ENCODE measurements at places on chromosomes 7 and 10.

- DNase-seq, result no peak
Observed at GRCh38 chr7:84746353-84746752, 440.5 kb downstream of the SEMA3D start.

- DNase-seq, result no peak
Observed at GRCh38 chr7:98464558-98464940, 63.7 kb upstream of the BAIAP2L1 start.

GRCh38 chr7:131124867-131125266, 202.8 kb upstream of the MKLN1 start:
- DNase-seq, result no peak

GRCh38 chr10:17578603-17579002, 38.6 kb downstream of the HACD1 start:
- no peak for DNase-seq

GRCh38 chr7:24665564-24666294, 91.5 kb downstream of the GSDME start:
- no peak for DNase-seq

GRCh38 chr7:4681886-4682620, at the start of gene FOXK1:
FOXK1 (plus strand) TSS chr7:4682295; CDS start chr7:4682309, 14 bp downstream.
- peak; percentile 63 for DNase-seq

DNA sequence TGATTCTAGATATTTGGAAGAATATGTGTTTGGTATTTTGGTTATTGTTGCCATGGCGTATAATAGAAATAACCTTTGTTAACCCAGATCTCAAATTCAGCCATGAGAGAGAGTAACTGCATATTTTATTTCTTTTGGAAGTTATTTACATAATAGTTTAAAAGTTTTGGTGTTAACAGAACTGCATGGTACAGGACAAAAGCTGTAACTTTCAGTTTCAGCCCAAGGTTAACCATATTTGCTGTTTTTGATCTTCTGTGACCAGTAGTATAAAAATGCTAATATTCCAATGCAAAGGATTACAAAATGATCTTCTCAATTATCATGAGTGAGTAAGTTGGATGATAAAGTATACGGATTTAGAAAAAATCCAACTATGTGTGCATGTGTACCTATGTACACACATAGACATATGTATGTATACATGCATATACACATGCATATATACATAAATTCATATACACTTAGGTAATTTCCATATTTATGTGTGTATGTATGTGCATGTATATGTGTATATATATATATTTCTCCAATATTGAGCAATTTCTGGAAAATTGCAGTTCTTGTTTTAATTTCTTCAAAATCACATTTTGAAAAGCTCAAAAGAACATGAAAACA, 38.0 kb upstream of the PIP4K2A start:
- DNase-seq, result no peak

- no peak for DNase-seq
Observed at GRCh38 chr7:90005836-90006235, 148.4 kb upstream of the STEAP1 start.

GRCh38 chr7:135320268-135320667, 86.6 kb downstream of the STRA8 start:
- DNase-seq, result no peak

DNA sequence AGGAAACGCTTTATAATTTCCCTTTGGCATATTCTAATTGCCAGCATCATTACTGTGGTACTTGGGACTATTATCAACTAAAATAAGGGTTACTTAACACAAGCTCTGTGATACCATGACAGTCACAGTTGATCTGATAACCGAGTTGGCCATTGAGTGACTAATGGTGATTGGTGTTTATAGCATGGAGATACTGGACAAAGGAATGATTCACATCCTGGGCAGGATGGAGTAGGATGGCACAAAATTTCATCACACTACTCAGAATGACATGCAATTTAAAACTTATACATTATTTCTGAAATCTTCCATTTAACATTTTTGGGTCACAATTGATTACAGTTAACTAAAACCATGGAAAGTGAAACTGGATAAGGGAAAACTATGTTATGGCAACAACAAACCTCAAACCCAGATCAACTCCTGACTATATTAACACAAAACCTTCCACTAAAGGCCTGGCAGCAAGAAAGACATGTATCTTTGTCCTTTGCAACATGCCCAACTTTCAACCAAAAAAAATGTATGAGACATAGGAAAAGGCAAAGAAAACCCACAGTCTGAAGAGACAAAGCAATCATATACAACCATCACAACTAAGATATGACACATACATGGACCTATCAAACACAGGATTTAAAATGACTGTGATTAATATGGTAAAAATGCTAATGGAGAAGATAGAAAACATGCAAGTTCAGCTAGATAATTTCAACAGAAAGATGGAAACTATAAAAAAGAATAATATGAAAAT, 208.5 kb upstream of the NRP1 start:
- DNase-seq, result no peak

DNA sequence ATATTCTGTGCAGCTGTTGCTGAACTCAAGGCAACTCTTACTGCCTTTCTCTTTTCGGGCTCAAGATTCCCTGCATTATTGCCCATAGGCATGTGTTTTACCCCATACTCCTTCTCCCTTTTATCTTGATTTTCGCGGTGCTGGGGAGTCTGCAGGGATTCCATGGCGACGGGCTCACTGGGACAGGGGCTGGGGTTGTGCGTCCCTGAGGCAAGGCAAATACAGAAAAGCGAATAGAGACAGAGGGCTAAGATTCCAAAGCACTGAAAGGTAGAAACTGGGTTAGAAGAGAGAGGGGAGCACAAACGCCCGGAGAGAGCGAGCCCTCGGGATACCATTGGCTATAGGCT, 519 bp upstream of the RPP38 start:
- no peak for DNase-seq

DNA sequence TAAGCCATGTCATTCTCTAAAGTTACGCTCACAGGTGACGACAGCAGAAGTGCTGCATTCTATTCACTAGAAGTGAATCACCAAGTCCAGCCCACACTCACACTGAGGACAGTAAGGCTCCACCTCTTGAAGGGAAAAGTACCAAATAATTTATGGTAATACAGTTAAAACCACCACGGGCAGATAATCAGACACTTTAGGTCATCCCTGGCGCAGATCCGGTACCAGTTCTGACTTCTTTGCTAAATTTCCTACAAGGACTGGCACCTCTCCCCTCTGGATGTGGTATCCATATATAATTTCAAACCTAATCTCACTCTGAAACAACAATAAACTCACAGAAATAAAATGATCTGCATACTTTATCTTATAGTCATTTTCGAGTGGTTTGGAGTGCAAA, 954.7 kb upstream of the GHITM start:
- DNase-seq, result no peak

- no peak for DNase-seq
Observed at GRCh38 chr7:82975811-82976468, 186.7 kb downstream of the PCLO start.

- no peak for DNase-seq
Observed at GRCh38 chr10:127991543-127992255, 84.8 kb downstream of the PTPRE start.

DNA sequence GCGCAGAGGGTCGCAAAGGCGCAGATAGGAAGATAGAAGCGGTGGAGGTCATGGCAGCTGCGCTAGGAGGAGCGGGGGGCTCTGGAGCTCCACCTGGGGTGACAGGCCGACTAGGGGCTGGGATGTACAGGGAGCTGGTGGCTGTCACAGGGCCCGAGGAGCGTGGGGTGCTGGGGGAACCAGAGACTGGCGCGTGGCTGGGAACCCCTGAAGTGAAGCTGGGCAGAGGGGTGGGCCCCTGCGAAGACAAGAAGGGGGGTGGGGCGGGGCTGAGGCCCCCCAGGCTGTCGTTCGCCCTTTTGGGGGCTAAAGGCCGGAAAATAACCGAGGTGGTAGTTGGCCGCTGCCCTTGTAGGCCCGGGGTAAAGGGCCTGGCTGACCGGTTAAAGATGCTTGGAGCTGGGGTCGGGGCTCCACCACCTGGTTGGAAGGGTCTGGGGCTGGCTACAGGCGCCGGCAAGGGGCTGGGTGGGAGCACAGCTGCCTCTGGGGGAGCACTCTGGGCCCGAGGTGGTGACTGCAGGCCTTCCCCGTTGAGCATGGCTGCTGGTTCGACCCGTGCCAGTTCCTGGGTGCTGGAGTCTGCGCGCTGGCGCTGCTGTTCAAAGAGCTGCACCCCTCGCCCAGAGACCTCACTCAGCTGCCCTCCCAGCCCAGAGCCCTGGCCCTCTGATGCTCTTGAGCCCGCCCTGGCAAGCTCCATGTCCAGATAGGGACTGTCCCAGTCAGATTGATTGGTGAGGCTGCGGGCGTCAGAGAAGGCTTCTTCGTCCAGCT, 6.8 kb upstream of the MYOZ1 start:
- no peak for DNase-seq

DNA sequence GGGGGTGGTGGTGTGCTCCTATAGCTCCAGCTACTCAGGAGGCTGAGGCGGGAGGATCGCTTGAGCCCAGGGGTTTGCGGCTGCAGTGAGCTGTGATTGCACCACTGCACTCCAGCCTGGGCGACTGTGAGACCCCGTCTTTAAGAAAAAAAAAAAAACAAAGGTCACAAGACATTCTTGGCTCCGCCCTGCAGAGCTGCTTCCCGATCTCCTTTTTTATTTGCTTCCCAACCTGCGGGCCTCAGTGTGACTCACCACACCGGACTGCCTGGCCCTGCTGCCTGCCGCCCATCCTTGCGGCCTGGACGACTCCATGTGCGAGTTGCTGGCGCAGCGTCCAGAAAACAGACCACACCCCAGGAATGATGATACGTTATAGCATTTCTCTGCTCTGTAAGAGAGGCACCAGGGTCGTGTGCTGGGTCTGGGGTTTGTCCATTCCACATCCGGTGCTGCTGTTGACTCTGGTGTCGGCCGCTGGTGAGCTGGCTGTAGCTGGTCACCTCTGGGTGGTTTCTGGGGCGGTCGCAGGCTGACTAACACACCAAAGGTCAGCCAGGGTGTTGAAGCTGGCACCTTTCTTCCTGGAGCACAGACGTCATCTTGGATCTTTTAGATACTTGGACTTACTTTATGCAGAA, 123.6 kb downstream of the TCF7L2 start:
- no peak for DNase-seq

DNA sequence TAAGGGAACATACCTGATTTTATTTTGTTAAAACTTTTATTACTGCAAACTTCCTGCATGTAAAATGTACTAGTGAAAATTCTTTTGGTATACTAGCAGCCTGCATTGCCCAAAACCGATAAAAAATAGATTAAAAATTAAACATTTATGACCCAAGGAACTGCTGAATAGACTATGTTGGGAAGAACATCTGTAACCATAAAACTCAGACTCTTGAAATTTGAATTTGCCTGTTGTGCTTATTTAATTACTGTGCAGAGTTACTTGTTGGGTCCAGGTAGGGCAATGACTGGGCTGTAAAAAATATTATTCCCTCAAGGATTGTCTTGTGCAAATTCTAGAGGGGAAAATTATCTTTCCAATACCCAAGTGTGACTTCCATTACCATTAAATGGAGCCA, 193.5 kb upstream of the PITRM1 start:
- no peak for DNase-seq

DNA sequence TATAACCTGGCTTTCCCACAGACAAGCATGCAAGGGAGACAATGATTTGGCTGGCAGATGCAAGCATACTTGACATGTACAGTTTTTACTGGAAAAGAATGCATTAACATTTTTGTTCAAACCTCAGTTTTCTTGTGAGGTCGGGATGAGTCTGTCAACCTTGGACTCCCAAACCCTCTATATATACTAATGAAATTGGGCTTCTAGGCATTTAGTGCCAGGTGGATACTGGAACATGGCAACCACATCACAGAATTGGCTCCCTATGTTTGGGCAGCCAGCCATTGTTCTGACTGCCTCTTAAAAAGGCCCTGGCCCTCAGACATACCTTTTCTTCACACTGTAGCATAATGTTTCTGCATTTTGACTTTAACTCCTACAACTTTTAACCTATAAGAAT, 39.1 kb downstream of the CDK6 start:
- no peak for DNase-seq

- DNase-seq, result no peak
Observed at GRCh38 chr7:21169667-21170580, 258.0 kb upstream of the SP4 start.

- no peak for DNase-seq
Observed at GRCh38 chr10:100824886-100825285, 79.5 kb downstream of the PAX2 start.

GRCh38 chr7:100888291-100888987, 1.1 kb downstream of the UFSP1 start:
- no peak for DNase-seq

DNA sequence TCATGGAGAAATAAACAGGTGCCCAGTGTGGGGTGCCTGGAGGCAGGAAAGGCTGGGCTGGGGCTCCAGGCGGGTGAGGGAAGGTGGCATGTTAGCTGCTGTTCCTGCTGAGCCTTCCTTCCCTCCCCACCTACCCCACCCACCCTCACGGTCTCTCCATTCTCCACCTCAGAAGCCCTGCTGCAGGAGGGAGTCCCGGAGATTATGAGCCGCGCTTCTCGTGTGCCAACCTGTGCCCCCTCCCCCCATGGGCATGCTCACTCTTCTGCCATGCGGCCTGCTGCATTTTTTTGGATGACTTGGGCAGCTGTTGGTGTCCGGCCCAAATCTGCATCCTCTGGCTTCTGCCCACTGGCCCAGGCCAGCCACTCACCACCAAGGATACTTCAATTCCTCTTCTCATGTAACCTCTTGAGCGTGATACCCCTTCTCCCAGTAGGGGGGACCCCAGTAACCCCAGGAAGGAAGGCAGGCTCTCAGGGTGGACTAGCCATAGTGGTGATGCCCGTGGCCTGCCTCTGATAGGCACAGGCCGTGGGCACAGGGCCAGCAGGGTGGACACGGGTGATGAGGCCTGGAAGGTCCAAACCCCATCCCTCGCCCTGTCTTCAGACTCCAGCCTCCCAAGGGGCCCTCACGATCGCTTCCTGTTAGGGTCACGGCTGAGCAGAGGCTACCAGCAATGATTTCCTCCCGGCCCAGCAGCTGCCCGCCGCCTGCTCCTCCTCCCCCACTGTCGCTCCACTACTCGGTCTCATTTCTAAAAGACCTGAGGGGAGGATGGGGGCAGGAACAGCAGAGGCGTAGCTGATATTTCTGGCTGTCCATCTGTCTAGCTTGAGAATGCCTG, 27.8 kb downstream of the UNC5B start:
- DNase-seq, result no peak

- DNase-seq, result no peak
Observed at GRCh38 chr7:5437987-5438386, 14.4 kb upstream of the TNRC18 start.

DNA sequence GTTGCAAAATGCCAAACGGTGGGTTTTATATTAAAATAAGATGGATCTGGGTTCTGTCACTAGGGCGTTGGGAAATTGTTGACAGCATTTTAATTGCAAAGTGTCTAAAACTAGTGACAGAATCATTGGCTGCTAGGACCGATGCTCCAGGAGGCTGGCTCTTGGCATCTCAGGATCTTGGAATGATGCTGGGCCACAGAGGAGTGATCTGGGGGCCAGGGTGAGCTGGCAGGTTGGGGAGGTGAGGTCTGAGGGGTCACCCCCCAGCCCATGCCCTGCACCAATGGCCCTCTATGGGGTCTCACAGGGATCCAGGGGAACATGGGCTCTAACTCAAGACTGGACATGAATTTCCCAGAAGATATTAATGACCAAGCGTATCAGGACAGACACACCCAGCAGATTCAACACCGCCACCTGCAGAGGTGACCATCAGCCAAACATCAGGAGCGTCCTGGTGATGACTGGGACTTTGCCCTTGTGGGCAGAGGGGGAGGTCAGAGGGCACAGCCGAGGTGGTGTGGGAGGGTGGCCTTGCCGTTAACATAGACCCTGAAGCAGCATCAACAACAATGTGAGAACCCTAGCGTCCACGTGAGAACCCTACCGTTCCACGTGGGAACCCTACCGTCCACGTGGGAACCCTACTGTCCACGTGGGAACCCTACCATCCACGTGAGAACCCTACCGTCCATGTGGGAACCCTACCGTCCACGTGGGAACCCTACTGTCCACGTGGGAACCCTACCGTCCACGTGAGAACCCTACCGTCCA, 89.0 kb upstream of the PPP2R2D start:
- no peak for DNase-seq

Data from stimulated activated CD4-positive, alpha-beta T cell treated with anti-CD3 and anti-CD28 coated beads, Interleukin-15, amount 100 ng/mL, for 1 hour (primary cell).